ENCODE measurements at places on chromosomes 3 and 15.

DNA sequence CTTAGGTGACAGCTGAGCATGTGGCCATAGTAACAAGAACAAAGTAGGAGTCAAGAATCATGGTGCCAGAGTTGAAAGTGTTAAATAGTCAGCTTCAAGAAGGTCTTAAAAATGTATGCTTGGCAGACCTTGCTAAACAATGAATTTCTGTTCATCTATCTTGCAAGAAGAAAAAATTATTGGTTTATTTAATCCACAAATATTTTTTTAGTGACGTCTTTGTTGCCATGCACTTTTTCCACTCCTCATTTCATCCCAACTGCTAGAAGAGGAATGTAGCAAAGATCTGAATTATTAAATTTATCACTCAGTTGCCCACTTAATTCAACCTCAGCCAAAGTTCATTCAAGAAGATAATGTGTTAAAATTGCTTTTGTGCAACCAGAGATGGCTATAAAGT is 3.2 kb upstream of the SLC4A7 start:
- no peak for DNase-seq

GRCh38 chr3:123636431-123636841 is 51.6 kb upstream of the HACD2 start:
- DNase-seq, result no peak

DNA sequence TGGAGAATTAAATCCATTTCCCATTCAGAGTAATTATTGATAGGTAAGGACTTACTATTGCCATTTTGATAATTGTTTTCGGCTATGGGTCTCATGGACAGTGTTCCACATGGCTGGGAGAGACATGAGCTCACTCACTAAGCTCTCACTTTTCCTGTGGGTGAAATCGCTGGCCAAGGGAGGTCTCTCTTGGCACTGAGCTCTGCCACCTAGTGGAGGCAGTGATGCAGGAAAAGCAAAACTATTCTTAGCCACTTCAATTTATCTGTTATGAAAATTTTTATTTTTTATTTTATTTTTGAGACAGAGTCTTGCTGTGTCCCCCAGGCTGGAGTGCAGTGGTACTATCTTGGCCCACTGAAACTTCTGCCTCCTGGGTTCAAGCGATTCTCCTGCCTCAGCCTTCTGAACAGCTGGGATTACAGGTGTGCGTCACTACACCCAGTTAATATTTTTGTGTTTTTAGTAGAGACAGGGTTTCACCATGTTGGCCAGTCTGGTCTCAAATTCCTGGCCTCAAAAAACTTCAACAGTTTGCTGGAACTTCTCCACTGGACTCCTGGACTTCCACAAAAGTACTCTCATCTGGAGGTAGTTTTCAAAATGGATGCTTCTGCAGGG is 4.7 kb upstream of the RNF13 start:
- peak; percentile 65 for DNase-seq

DNA sequence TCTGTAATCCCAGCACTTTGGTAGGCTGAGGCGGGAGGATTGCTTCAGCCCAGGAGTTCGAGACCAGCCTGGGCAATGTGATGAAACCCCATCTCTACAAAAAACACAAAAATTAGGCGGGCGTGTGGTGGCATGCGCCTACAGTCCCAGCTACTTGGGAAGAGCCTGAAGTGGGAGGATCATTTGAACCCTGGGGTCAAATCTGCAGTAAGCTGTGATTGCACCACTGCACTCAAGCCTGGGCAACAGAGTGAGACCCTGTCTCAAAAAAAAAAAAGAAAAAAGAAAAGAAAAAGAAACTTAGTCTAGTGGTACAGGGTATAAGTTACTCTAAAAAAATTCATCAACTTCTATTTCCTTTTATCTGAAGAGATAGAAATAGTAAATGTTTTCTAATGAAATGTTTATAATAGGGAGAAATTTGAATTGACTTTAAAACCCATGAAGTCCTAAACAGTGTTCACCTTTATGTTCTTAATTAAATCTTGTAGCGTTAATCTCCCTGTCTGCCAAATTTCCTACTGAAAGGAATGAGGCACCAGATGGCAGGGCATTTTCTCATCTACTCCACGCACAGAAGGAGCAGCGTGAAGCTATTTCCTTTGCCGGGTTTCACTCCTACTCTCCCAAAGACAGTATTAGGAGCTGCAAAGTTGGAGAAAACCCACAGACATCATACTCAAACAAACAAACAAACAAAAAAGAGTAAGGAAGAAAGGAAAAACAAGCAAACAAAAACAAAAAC is 1.9 kb downstream of the PCLAF start:
- no peak for DNase-seq

GRCh38 chr3:197458906-197459470 is 96.8 kb downstream of the BDH1 start:
- DNase-seq, result no peak

- no peak for DNase-seq
These were observed 2.4 kb downstream of the ANPEP start for GRCh38 chr15:89812011-89812846.

- DNase-seq, result peak; percentile 68
These were observed 411 bp upstream of the C3orf70 start for GRCh38 chr3:185153171-185153771.

DNA sequence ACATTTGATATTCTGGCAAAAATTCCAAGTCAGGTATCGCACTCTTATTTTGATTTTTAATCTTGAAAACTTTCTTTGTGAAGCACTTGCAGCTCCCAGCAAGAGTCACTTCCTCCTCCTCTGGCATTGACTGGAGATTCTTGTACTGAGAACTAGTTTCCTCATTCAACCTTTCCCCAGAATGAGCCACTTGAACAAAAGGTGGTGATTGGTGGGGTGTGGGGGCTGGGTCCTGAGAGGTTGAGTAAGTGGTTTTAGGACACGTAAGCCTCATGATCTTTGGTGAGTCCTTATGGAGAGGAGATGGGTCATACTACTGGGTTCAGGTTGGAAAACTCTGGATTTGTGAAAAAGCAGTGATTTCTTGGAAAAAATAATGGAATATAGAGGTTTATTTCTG is 32.3 kb upstream of the ONECUT1 start:
- no peak for DNase-seq

- DNase-seq, result no peak
These were observed 8.0 kb downstream of the TMEM45A start for GRCh38 chr3:100500320-100500880.

DNA sequence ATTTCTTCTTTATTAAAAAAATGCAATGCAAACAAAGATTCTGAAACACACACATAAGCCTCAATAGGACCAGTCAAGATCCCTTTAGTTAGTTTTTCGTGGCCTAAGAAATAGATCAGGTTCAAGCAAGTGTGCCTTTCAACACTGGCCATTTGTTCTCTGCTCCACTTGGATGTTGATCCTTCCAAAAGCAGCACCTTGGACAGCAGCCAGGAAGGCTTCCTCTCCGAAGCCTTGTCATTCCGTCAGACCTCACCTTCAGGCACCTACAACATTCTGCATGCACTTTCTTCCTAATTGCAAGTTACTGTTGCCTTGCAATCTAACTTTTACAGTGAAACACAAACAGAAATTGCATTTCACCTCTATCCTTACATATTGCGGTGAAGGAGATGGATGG is 155.9 kb upstream of the FEZF2 start:
- DNase-seq, result no peak

DNA sequence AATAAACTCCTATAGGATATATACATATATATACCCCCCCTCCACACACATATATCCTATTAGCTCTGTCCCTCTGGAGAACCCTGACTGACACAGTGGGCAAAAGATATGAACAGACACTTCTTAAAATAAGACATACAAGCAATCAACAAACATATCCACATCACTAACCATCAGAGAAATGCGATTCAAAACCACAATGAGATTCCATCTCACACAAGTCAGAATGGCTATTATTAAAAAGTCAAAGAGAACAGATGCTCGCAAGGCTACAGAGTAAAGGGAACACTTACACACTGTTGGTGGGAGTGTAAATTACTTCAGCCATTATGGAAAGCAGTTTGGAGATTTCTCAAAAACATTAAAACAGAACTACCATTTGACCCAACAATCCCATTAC is 46.2 kb upstream of the ARHGEF26 start:
- DNase-seq, result no peak

Measured in occipital lobe (tissue), 3 donors.